A549 treated with CpdA at 1 μM for 4 hours (cell line): ENCODE measurements at places on chromosomes 12 and 14. TPM values are rescaled to one million over a fixed set of nuclear protein-coding genes. Genes with fewer than 3 reads are reported as not detected.

NEUROD4 gene
- not detected in 5 replicates for total RNA-seq

VSX2 gene
- total RNA-seq = not detected in 5 replicates

EID3 gene
- total RNA-seq = 8.4 to 12.7 TPM (median 8.5 TPM) in 5 replicates

SLC5A8 gene
- total RNA-seq = not detected in 5 replicates

APPL2 gene
- total RNA-seq = 16.1 to 24.4 TPM (median 19.1 TPM) in 5 replicates

CABP1 gene
- 0.14 to 0.30 TPM (median 0.29 TPM) in 4 of 5 replicates, not detected in the other for total RNA-seq

RERGL gene
- not detected in 5 replicates for total RNA-seq

TMEM121 gene
- 3.2 to 9.7 TPM (median 9.0 TPM) in 5 replicates for total RNA-seq

RNASE2 gene
- total RNA-seq = not detected in 5 replicates

TAS2R7 gene
- not detected in 5 replicates for total RNA-seq

ATN1 gene
- total RNA-seq = 48.9 to 77.1 TPM (median 73.0 TPM) in 5 replicates

LGR5 gene
- 0.08 TPM in 1 of 5 replicates, not detected in the others for total RNA-seq

ANKRD9 gene
- 4.4 to 13.2 TPM (median 9.6 TPM) in 5 replicates for total RNA-seq
